H54 (cell line): ENCODE measurements at places on chromosomes 6 and 20.

GRCh38 chr20:45098103-45098773, 2.7 kb downstream of the KCNS1 start:
- no peak for DNase-seq

DNA sequence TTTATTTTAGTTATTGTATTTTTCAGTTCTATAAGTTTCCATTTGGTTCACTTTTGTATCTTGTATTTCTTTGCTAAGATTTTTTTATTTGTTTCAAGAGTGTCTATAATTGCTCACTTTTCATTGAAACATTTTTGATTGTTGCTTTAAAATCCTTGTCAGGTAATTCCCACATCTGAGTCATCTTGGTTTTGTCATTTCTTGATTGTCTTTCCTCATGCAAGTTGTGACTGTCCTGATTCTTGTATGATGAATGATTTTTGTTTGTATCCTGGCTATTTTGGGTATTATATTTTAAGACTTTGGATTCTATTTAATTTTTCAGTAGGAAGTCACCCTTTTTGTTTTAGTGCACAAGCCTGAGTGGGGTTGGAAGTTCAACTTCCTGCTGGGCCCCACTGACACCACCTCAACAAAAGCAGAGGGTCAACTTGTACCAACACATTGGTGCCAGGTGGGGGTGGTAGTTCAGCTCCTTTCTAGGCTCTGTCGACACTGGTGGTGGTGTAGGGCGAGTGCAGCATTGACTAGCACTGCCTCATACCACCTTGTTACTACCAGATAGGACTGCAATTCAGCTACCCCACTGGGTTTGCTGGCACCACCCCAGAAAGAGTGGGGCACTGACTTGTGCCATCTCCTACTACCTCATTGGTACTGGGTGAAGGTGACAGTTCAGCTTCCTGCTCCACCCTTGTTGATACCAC, 8.8 kb downstream of the RSPH3 start:
- DNase-seq: no peak

DNA sequence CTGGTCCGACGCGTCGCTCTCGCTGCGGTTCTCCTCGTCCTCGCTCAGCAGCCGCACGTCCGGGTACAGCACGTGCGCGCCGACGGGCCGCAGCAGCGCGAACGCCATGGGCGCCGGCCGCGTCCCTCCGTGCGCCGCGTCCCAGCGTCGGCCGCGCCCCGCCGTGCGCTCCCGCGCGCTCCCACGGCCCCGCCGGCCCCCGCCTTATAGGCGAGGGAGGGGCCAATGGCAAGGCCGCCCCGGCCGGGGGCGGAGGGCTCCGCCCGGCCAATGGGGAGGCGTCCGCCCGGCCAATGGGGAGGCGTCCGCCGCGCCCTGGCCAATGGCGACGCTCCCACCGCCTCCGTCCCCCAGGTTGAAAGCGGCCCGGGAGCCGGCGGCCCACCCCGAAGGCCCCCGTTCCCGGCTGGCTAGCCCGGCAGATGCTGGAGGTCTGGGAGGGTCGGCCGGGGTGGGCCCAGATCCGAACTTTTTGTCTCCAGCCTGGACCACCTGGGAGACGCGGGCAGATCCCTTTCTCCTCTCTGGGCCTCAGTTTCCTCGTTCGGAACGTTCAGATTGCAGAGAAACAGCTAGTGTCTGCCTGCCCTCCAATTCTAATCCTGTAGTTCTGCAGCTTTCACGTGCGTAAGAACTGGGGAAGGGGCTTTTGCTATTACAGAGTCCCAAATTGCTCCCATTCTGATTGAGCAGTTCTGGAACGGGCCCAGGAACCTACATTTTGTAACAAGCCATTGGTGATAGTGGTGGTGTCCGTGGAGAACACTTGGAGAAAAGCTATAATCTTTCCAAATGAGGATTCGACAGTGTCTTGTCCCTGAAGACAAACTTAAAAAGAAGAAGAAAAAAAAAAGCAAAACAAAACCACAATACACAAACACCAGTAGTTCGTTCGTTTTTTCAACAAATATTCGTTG, at the start of gene TCF15:
TSS of gene TCF15 (minus strand) at position 180 of the 917 bp plus-strand sequence. CDS start at position 108, 72 bp downstream.
- no peak for DNase-seq

DNA sequence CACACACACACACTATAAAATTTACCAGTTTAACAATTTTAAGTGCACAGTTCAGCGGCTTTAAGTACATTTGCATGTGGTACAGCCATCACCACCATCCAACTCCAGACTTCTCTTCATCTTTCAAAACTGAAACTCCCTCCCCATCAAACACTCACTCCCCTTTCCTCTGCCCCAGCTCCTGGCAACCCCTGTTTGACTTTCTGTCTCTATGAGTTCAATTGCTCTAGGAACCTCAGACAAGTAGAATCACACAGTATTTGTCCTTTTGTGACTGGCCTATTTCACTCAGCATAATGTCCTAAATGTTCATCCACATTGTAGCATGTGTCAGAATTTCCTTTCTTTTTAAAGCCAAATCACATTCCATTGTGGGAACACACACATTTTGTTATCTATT, 302.8 kb upstream of the FOXQ1 start:
- DNase-seq: no peak

GRCh38 chr6:34390531-34391472, 1.7 kb downstream of the NUDT3 start:
- DNase-seq: no peak
